ENCODE measurements at places on chromosomes 1 and 21. TPM values are rescaled to one million over a fixed set of nuclear protein-coding genes. Genes with fewer than 3 reads are reported as not detected.
A peak's percentile ranks its signal among the peaks of the same experiment; 100 is the strongest.

DNA sequence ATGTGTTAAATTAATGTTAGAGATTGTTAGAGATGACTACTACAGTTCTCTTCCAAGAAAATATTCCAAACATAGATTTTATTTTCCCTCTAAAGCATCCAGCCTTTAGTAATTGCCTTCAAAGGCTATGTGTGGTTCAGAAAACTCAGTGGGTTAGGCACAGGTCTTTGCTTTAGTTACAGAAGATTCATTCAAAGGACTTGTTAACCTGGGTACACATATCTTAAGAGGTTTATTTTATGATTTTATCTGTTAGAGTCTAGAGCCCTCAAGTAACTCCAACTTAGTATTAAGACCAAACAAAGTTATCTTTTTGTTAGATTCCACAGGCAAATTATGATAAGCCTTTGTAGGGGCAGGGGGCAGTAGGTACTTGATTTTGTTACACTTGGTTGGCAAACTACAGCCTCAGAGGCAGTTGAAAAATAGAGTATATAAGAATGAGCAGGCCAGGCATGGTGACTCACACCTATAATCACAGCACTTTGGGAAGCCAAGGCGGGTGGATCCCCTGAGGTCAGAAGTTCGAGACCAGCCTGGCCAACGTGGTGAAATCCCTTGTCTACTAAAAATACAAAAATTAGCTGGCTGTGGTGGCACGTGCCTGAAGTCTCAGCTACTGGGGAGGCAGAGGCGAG, 37.9 kb downstream of the CXADR start:
- DNase-seq: no peak

DNA sequence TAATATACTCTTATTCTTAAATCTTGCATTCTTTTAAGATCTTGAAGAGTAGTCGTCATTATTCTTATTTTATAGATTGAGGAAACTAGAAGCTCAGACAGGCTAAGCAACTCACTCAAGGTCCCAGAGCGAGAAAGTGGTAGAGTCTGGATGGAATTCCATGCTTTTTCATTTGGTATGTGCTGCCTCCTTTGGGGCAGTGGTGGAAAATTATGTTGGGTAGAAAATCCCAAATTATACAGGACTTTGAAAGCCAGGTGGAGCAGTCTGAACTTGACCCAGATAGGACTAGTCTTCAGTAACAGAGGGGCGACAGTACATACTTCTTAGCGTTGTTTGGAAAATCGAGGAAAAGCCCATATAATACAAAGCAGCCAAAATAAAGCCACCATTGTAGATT, 205.6 kb downstream of the ATG4C start:
- no peak for DNase-seq

DNA sequence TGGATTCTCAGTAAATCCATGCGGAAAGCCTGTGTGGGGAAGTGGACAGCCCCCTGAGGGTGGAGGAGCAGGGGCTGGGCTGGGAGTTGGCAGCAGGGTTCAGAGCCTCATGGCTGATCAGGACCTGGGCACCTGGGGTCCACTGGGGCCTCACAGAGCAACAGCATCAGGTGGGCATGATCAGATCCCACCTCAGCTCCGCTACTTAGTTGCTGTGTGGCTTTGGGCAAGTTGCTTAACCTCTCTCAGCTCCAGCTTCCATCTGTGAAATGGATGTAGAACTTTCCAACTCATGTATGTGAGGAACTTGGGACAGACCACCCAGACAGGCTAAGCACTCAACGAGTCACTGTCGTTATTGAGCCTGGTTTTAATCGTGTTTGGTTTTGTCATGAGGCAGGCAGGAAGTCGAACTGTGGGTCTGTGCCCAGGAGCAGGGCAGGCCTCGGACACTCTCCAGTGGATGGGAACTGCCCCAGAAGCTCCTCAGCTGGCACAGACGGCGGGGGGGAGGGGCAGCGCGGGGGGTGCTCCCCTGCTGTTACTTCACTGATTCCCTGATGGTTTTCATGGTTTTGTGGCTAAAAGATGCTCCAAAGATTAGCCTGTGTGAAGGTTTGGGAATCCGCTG, 155.8 kb upstream of the TMEM51 start:
- DNase-seq: peak; percentile 30

- DNase-seq: no peak
These were observed 54.7 kb upstream of the ABCG1 start for GRCh38 chr21:42164064-42164789.

The RNU1-1 gene
- total RNA-seq: not detected

GRCh38 chr1:154770897-154771594, 99.0 kb downstream of the KCNN3 start:
- DNase-seq: no peak

DNA sequence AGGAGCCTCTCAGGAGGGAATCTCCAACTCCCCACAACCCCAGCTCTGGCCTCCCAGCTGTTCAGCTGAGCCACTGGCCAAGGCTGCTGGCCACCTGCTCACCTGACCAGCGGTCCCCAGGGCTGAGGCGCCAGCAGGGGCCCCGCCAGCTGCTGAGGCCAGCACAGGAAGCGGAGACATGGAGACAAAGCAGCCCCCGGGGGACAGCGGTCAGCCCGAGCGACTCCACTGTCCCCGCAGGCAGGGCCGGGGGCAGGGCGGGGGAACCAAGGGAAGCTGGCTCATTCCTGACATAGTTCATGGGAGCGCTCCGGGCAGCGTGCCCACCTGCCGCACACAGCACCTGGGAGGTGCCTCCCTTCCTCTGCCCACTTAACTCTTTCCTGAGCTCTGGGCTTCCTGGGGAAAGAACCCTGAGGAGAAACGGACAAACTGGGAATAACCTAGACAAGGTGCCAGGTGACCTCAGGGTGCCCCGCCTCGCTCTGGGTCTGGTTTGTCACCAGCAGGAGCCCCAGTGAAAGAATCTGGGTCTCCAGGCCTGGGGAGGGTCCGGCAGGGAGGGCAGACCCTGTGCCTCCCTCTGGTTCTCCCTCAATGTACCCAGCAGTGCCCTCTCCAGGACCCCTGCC, 10.7 kb downstream of the EPHA2 start:
- DNase-seq: peak; percentile 92

DNA sequence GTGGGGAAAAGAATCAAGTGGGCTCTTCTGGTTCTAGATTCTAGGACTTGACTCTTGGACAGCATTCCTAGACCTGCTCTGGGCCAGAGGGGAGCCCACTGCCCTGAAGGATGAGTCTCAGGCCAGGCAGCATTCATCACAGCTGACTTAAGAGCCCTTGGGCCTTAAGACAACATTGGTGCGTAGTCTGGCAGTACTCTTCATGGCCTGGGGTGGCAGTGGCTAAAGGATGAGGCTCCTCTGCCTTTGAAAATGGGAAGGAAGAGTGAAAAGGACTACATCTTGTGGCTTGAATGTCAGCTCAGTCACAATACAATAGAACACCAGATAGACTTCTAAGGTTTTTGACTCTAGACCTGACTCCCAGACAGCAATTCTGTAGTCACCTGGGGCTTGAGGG, 1415.1 kb upstream of the PRMT6 start:
- DNase-seq: no peak

The DNAH14 gene
- 25.2 TPM for total RNA-seq

GRCh38 chr21:41425954-41426675, at the start of gene MX1:
Gene MX1, plus strand, starts transcription at chr21:41426239. Its CDS starts 5,832 bp downstream, at chr21:41432071.
- DNase-seq: peak; percentile 8

The B3GALT5 gene
- total RNA-seq: 0.73 TPM

The RXRG gene
- total RNA-seq: 0.08 TPM

GRCh38 chr1:119115311-119115710, 25.1 kb downstream of the WARS2 start:
- no peak for DNase-seq

The MIXL1 gene
- total RNA-seq: not detected

DNA sequence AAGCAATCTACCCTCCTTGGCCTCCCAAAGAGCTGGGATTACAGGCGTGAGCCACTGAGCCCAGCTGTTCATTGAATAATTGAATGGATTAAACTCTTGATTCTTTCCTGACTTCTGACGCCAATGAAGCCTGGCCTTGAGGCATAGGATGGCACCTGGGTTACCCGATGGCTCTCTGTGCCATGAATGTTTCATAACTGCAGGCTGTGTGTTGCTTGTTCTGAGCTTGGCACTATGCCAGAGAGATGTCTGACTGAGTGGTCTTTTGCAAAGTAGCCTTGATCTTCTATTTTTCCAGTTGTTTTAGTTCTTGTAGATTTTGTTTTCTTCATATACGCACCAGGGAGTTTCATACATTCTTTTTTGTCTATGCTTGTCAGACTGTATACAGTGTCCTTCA, 38.5 kb upstream of the AK4 start:
- DNase-seq: no peak

The OR2W3 gene
- not detected for total RNA-seq

DNA sequence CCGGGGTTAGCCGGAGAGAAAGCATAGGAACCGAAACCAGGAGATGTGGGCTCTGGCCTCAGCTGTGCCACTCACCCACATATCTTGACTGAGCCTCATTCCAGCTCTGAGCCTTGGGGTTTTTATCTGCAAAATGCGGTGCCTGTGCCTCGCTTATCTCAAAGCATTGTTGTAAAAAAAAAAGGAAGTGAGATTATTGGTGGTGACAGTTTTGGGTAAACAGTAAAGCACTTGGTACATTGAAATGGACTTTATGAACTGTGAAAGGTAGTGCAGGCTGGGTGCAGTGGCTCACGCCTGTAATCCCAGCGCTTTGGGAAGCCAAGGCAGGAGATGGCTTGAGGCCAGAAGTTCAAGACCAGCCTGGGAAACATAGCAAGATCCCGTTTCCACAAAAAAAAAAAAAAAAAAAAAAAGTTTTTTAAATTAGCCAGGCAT, 3.8 kb downstream of the PTAFR start:
- no peak for DNase-seq

Data from myocyte (in vitro differentiated cells).